Activated naive CD8-positive, alpha-beta T cell treated with anti-CD3 and anti-CD28 coated beads, Interleukin-2, amount 10 ng/mL, durations not matched to agents 7 days and 5 days (primary cell): ENCODE measurements at places on chromosomes 1 and 21. TPM values are rescaled to one million over a fixed set of nuclear protein-coding genes. Genes with fewer than 3 reads are reported as not detected.

DNA sequence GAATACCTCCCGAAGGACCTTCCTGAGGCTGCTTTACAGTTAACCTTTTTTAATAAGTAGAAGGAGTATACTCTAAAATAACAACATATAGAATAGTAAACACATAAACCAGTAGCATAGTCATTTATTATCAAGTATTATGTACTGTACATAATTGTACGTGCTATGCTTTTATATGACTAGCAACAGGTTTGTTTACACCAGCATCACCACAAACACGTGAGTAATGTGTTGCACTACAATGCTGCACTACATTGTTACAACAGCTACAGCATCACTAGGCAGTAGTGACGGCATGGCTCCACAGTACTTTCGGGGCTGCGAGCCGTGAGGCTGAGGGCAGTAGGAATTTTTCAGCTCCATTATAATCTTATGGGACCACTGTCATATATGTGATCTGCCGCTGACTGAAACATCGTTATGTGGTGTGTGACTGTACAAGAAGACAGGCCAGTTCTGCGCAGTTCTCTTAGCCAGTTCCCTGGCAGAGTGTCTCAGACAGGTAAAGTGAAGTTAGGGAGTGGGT, 82.8 kb upstream of the LRRC8D start:
- no peaks in the 10 kb centered on the region for H3K27me3 ChIP-seq
- peaks cover 28% of the 10 kb centered on the region for H3K4me1 ChIP-seq
- no peak for DNase-seq
- H3K4me3 ChIP-seq = no peak overlapping the region
- no peak overlapping the region for H3K27ac ChIP-seq
- H3K36me3 ChIP-seq = peaks cover 15% of the 10 kb centered on the region

DNA sequence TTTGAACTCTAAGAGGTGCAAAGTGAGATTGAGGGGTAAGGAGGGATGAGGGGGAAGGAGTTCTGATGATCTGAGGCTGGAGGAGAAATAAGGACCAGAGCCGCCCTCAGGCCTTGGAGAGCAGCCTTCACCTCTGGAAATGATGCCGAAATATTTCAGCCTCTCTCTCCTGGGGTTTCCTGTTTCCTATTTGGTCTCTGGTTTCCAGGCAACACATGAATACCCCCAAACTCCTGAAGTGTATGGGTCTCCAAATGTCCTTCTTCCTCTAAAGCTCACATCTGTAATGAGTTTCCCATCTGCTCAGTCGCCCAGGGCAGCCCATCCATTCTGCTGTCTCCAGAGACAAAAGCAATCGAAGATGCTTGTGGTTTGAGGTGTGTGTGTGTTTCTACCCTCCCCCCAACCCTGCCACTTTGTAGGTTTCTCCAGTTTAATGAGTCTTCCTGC, 52.0 kb upstream of the FAM20B start:
- no peak overlapping the region for H3K27ac ChIP-seq
- H3K4me1 ChIP-seq = peaks cover 12% of the 10 kb centered on the region
- no peaks in the 10 kb centered on the region for H3K36me3 ChIP-seq
- no peaks in the 10 kb centered on the region for H3K27me3 ChIP-seq
- H3K4me3 ChIP-seq = peak overlapping the region; percentile 39

DNA sequence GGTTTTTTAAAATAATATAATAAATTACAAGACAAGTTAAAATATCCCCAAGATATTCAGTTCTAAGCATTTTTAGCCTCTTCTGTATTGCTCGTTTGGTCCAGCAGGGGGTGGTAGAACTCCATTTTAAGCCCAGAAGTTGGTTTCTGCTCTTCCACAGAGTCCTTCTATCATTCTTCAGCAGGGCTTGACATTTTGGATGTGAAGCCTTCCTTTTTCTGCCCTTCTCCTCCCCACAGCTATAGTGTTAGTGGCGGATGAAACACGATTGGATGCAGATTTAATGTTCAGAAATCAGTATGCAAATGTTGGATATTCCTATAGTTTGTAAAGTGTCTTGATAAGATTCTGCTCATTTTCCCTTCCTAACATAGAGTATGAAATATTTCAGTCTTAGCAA, 1.4 kb downstream of the NCAM2 start:
- H3K27me3 ChIP-seq = peaks cover 32% of the 10 kb centered on the region
- H3K36me3 ChIP-seq = no peaks in the 10 kb centered on the region

DNA sequence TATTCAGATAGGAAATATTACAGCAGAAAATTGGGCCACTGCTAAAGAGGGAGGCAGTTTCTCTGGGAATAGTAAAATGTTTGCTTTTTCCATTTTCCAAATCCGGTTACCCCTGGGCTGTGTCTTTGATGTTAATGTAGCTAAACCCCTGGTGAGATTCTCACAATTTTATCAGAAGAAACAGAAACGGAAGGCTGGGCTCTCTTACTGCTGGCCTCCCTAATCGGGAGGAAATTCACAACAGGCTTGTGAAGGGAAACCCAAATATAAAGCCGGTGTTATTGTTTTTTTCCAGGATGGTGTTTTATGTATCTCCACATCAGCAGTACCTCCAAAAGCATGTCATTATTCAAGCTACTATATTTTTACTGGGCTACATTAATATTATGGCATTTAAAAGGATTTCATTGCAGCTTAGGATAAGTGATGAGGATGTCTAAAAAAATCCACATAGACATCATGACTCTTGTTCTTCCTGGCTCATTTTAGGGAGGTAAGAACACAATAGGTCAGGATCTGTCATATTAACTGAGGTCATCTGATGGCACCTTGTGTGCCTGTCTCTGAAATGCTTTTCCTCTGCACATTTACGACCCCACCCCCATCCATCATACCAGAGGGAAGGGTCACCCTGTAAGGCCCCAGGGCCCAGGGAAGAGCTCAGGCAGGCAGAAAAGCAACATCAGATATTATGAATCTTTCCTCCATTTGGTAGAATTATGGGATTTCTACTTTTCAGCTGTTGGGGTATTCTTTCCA, 158.7 kb downstream of the DSCAM start:
- no peaks in the 10 kb centered on the region for H3K4me1 ChIP-seq
- no peak overlapping the region for H3K4me3 ChIP-seq
- H3K27ac ChIP-seq = no peak overlapping the region
- no peaks in the 10 kb centered on the region for H3K27me3 ChIP-seq
- H3K36me3 ChIP-seq = no peaks in the 10 kb centered on the region
- no peak for DNase-seq

DNA sequence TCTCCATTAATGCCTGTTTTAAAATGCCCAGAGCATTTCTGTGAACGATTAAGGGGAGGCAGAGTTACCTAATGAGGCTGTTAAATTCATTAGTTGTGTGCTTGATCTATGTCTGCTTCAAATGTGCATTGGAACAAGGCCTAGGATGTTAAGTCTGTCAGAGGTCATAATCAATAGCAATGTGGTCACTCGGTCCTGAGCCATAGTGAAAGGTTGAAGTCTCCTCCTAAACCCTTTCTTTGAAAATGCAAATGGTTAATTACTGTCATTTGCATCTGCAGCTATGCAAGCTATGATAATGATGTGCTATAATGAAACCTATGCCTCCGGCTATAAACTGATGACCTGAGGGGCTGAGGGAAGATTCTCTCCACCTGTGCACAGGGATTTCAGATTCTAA, 114.2 kb upstream of the NR5A2 start:
- no peaks in the 10 kb centered on the region for H3K36me3 ChIP-seq
- H3K27me3 ChIP-seq = peaks cover 17% of the 10 kb centered on the region
- no peak for DNase-seq
- no peaks in the 10 kb centered on the region for H3K4me1 ChIP-seq

DNA sequence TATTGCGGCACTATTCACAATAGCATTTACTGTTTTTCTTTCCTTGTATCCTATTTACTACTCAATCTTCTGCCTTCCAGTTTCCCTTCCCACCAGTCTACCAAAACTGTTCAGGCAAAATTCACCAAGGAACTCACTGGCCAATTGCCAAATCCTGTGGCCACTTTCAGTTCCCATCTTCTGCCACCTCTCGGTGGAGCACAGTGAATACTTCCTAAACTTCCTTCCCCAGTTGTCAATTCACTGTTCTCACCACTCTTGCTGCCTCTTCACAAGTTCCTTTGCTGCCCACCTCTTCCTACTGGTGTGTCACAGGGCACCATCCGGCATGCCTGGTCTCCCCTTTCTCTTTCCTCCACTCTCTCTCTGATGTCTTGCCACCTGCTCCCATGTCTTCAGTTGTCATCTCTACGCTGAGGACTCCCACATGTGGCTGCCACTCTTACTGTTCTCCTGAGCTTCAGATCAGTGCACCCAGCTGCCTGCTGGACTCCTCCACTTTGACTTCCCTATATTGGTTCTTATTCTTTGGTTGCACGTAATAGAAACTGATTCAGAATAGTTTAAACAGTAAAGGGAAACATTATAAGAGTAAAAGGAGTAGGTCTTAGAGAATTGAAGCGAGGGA, 114.4 kb downstream of the PIK3R3 start:
- no peak overlapping the region for H3K27ac ChIP-seq
- no peak overlapping the region for H3K4me3 ChIP-seq
- DNase-seq = no peak

GRCh38 chr1:163657719-163658118, 336.0 kb downstream of the NUF2 start:
- H3K4me1 ChIP-seq = no peaks in the 10 kb centered on the region
- no peak for DNase-seq
- H3K36me3 ChIP-seq = no peaks in the 10 kb centered on the region
- H3K4me3 ChIP-seq = no peak overlapping the region
- H3K27ac ChIP-seq = no peak overlapping the region

The CA6 gene
- 41.8 TPM for total RNA-seq

The ERICH3 gene
- not detected for total RNA-seq

The WNT9A gene
- total RNA-seq = 0.09 TPM
